Thyroid gland (tissue), 4 donors: ENCODE measurements at places on chromosomes 1 and 21. TPM values are rescaled to one million over a fixed set of nuclear protein-coding genes. Genes with fewer than 3 reads are reported as not detected.

MFAP2 gene
- total RNA-seq: 6.0 TPM

CNR2 gene
- total RNA-seq: 0.13 TPM

- no peak overlapping the region for H3K4me3 ChIP-seq
- no peaks in the 10 kb centered on the region for H3K36me3 ChIP-seq
- H3K27ac ChIP-seq: no peak overlapping the region
- peaks cover 4% of the 10 kb centered on the region for H3K4me1 ChIP-seq
- no peak for DNase-seq
- no peaks in the 10 kb centered on the region for H3K27me3 ChIP-seq
Measured at GRCh38 chr1:232728507-232729263, 76.5 kb upstream of the MAP10 start.

FGR gene
- total RNA-seq: 7.1 TPM

DNA sequence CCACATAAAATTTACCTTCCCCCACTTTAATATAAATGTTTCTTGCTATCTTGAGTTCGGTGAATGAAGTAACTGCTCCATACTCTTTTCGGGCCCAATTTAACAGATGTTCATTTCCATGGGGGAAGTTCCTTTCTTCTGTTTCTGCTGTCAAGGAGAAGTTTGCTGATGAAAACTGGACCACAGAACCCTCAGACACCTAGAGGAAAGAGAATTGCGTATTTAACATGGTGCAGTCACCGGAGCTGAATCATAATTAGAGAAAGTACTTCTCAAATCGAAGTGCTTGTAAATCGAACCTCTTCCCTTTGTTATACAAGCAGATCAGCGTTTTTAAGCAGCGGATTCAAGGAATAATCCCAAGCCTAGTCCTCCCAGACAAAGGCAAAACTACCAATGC, 151.2 kb downstream of the TGFBR3 start:
- peak overlapping the region; percentile 98 for H3K27ac ChIP-seq
- H3K36me3 ChIP-seq: no peaks in the 10 kb centered on the region
- H3K27me3 ChIP-seq: no peaks in the 10 kb centered on the region
- DNase-seq: no peak
- peaks cover 56% of the 10 kb centered on the region for H3K4me1 ChIP-seq

DNA sequence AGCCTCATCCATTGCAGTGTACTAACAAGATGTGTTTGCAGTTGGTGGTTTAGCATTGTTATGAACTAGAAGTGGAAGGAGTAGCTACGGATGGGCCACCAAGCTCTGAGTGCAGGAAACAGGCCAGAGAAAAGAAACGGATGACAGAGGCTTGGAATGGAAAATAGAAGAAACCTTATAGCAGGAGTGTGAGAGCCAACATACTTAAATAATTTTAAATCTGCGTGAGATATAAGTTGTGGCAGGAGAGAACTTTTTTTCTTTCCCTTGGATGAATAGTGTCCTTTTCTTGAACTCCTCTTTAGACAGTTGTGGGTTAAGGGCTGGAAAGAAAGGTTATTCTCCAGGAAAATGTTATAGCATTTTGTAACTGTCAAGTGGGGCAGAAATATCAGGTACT, 54.2 kb downstream of the RGL1 start:
- H3K27me3 ChIP-seq: no peaks in the 10 kb centered on the region
- no peak for DNase-seq
- no peaks in the 10 kb centered on the region for H3K36me3 ChIP-seq
- no peaks in the 10 kb centered on the region for H3K4me1 ChIP-seq
- H3K4me3 ChIP-seq: no peak overlapping the region

FAM131C gene
- total RNA-seq: 0.42 TPM

GRCh38 chr21:36647279-36648093, 51.4 kb upstream of the SIM2 start:
- no peaks in the 10 kb centered on the region for H3K4me1 ChIP-seq
- no peak overlapping the region for H3K4me3 ChIP-seq
- H3K36me3 ChIP-seq: no peaks in the 10 kb centered on the region
- H3K27me3 ChIP-seq: no peaks in the 10 kb centered on the region

DNA sequence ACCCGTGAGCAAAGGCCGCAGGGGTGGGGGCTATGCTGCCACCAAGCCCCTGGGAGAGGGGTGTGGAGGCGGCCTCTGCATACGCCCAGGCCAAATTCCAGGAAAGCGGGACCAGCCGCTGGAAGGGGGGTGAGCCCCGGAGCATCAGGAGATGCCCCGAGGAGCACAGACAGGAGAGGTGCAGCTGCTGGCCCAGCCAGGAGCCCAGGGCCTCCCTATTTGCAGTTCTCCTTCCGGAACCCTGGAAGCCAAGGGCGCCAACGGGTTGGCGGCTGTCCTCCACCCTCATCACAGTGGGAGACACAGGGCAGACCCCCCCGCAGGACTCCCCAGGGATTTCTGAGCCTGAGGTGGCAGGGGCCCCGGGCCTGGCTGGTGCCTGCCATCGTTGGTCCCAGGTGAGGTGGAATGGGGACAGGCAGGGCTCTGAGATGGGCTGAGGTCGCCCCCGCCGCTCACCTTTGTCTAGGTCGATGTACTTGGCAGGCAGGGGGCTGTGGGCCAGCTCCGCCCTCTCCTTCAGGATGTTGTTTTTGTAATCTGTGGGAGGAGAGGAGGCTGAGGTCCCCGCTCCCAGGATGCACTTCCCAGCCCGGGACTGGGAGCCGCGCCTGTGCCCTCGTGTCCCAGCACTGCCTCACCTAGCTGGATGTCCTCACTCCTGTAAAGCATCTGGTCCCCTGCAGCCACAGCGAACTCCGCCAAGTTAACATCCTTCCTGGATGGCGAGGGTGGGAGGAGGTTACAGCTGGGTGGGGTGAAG, 4.4 kb upstream of the DVL1 start:
- H3K4me1 ChIP-seq: peaks cover 30% of the 10 kb centered on the region
- no peak overlapping the region for H3K27ac ChIP-seq
- no peak overlapping the region for H3K4me3 ChIP-seq
- peak; percentile 40 for DNase-seq
- peaks cover 4% of the 10 kb centered on the region for H3K36me3 ChIP-seq
- no peaks in the 10 kb centered on the region for H3K27me3 ChIP-seq

NFASC gene
- total RNA-seq: 4.0 TPM

DNA sequence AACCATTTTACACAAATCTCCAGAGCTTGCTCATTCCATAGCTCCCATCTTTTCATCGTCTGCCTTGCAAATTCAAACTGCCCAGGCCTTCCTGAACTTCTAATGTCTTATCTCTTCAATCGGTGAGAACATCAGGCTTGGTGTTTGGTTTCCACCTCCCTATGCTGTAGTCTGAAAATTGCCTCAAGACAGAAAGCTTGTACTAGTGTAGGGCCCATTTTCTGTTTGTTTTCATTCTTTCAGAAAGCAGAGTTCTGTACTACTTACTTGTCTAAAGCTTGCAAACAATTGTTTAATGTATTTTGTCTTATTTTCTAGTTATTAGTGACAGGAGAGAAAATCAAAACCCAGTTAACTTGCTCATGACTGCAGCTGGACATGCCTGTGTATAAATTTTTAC, 16.8 kb downstream of the HOOK1 start:
- no peak overlapping the region for H3K27ac ChIP-seq
- DNase-seq: no peak
- no peaks in the 10 kb centered on the region for H3K36me3 ChIP-seq
- peaks cover 19% of the 10 kb centered on the region for H3K4me1 ChIP-seq
- no peaks in the 10 kb centered on the region for H3K27me3 ChIP-seq

DNA sequence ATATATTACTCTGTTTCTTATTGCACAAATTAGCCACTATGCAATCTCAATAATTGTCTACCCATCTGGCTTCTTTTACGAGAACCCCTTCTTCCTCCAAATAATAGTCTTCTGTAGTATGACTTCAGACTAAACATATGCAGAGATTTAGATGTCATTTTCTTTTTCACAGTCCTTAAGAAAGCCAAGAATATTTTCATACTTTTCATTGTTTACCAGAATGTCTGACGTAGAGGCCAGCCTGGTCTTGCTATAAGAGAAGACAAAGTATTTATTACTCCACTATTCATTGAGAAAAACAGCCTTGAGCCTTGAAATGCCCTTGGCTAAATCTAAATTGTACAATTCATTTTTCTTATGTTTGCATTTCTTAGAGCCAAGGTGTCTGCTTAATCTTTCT, 714.9 kb upstream of the CXADR start:
- H3K27me3 ChIP-seq: no peaks in the 10 kb centered on the region
- H3K27ac ChIP-seq: no peak overlapping the region
- no peaks in the 10 kb centered on the region for H3K36me3 ChIP-seq
- no peaks in the 10 kb centered on the region for H3K4me1 ChIP-seq
- DNase-seq: no peak
- H3K4me3 ChIP-seq: no peak overlapping the region

DPT gene
- 56.0 TPM for total RNA-seq

DNA sequence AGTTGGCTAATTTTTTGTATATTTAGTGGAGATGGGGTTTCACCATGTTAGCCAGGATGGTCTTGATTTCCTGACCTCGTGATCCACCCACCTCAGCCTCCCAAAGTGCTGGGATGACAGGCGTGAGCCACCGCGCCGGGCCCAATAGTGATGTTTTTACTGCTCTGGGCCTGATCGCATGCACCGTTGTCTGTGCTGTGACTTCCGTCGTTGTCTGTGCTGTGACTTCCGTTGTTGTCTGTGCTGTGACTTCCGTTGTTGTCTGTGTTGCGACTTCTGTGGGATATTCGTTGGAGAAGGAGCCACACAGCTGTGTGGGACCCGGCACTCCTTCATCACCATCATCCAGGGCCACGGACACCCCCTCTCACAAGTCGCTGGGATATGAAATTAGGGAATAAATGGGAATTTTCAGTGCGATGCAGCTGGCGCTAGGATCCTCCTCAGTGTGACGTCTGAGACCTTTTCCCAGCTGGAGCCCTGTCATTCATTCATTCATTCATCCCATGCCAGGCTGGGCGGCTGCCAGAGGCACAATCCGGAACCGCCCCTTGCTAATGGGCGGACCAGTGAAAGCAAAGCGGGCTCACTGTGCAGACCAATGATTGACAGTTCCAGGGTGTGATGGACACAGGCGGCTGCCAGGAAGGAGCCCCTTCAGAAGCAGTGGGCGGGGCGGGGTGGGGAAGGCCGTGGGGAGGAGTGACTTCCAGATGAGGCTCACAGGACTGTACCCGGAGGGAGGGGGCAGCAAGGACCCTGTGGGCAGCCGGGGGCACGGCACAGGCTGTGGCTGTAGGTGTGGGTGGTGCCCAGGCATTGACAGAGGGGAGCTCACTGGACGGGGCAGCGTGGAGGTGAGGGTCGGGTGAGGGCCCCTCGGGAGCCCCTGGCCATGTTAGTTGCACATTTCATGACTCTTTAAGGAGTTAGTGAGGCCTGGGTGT, 48.9 kb downstream of the PRKCZ start:
- H3K4me1 ChIP-seq: no peaks in the 10 kb centered on the region
- no peaks in the 10 kb centered on the region for H3K36me3 ChIP-seq
- DNase-seq: no peak
- no peaks in the 10 kb centered on the region for H3K27me3 ChIP-seq

DNA sequence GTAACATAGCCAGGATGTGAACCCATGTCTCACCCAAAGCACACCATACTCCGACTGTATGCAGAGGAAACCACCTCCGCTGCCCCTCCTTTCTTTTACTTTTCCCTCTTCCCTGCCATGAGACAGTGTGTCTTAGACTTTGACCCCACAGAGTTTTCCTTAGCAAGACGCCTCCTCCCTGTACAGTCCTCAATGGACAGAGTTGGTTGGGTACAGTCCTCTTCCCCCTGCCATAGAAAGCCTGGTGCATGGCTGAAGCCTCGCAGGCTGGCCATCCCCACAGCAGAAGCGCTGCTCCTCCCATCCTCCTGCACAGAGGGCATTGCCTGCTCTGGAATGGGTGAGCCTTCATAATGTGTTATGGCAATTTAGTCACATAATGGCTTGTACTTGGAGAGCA, 127.9 kb downstream of the PLPP3 start:
- DNase-seq: no peak
- H3K4me1 ChIP-seq: peaks cover 18% of the 10 kb centered on the region
- H3K4me3 ChIP-seq: no peak overlapping the region
- H3K27me3 ChIP-seq: no peaks in the 10 kb centered on the region
- H3K27ac ChIP-seq: no peak overlapping the region

- no peak overlapping the region for H3K4me3 ChIP-seq
- no peaks in the 10 kb centered on the region for H3K4me1 ChIP-seq
Measured at GRCh38 chr21:18812308-18812707, 408.7 kb upstream of the TMPRSS15 start.

GRCh38 chr1:100479620-100480338, 58.2 kb upstream of the GPR88 start:
- no peaks in the 10 kb centered on the region for H3K36me3 ChIP-seq
- no peak overlapping the region for H3K27ac ChIP-seq
- no peak overlapping the region for H3K4me3 ChIP-seq
- DNase-seq: no peak
- no peaks in the 10 kb centered on the region for H3K4me1 ChIP-seq

DNA sequence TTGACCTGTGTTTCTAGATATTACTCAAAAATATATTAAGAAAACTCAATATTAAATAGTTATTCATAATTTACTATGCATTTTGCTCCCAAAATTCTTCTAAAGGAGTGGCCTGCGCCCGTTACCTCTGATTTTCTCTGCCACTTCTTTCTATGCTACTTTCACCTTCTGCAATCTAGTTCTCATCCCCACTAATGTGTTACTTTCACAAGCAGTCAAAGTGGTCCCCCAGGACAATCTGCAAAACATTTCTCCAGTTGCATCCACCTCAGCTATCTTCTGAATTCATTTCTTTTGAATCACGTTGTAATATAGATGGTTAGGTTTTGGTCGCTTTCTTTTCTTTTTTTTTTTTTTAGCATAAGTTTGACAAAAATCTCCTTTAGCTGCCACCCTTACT, 13.4 kb downstream of the INSL5 start:
- no peak overlapping the region for H3K4me3 ChIP-seq
- no peaks in the 10 kb centered on the region for H3K36me3 ChIP-seq
- no peaks in the 10 kb centered on the region for H3K27me3 ChIP-seq

KCNA3 gene
- 3.8 TPM for total RNA-seq

DNA sequence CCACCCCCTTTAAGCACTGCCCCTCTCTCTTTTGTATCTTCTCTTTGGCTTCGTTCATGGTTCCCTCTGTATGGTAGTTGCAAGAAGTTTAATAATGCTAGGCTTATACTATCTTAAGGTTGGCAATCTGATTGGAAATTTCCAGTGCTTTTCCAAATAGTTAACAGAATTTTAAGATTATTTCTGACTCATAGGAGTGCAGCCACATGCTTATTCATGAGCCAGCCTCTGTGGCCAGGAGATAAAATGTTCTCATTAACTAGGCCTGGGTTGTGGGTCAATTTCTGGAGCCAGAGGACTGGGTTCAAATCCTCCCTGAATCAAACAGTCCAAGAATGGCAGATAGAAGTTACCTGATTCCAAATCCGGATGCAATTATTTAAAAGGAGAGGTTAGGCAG, 103.1 kb downstream of the ATP6V1G3 start:
- no peaks in the 10 kb centered on the region for H3K36me3 ChIP-seq
- DNase-seq: no peak
- H3K27ac ChIP-seq: no peak overlapping the region
- no peak overlapping the region for H3K4me3 ChIP-seq

- H3K36me3 ChIP-seq: no peaks in the 10 kb centered on the region
- H3K27me3 ChIP-seq: no peaks in the 10 kb centered on the region
- DNase-seq: no peak
- H3K4me1 ChIP-seq: no peaks in the 10 kb centered on the region
- H3K4me3 ChIP-seq: no peak overlapping the region
Measured at GRCh38 chr21:38840456-38841300, 34.9 kb downstream of the ETS2 start.
